ENCODE measurements at places on chromosomes 11 and 22. TPM values are rescaled to one million over a fixed set of nuclear protein-coding genes. Genes with fewer than 3 reads are reported as not detected.

Gene INS
- total RNA-seq: not detected

DNA sequence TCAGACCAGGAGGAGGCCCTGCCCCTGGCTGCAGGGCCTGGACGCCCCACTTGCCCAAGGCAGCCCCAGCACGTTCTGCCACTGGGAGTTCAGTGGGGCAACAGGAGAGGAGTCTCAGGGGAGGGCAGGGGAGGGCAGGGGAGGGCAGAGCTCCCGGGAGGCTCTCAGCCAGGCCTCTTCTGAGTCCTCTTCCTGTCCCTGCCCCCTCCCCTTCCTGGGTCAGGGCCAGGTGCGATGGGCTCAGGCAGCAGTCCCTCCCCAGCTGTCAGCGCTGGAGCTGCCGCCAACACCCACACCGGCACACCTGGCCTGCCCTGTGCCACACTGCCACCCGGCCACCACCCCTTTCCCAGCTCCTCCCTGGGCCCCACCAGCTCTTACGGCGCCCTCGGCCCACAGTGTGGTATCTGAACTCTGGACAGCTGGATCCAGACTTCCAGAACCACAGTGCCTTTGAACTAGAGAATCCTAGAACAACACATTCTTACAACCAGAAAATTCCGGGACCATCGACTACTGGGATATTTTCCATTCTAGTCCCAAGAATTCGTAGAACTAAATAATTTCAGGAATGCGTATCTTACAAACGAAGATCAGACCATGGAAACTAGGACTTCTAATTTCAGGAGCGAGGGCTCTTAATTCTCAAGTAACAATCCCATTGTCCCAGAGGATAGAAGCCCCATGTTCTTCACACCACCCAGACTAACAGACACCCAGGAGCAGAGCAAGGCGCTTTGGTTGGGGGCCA, 21.8 kb downstream of the RPL3 start:
- peak; percentile 70 for DNase-seq

- DNase-seq: no peak
Measured at GRCh38 chr11:14409891-14410290, 50.9 kb upstream of the RRAS2 start.

Gene CDON
- total RNA-seq: 35.5 TPM

DNA sequence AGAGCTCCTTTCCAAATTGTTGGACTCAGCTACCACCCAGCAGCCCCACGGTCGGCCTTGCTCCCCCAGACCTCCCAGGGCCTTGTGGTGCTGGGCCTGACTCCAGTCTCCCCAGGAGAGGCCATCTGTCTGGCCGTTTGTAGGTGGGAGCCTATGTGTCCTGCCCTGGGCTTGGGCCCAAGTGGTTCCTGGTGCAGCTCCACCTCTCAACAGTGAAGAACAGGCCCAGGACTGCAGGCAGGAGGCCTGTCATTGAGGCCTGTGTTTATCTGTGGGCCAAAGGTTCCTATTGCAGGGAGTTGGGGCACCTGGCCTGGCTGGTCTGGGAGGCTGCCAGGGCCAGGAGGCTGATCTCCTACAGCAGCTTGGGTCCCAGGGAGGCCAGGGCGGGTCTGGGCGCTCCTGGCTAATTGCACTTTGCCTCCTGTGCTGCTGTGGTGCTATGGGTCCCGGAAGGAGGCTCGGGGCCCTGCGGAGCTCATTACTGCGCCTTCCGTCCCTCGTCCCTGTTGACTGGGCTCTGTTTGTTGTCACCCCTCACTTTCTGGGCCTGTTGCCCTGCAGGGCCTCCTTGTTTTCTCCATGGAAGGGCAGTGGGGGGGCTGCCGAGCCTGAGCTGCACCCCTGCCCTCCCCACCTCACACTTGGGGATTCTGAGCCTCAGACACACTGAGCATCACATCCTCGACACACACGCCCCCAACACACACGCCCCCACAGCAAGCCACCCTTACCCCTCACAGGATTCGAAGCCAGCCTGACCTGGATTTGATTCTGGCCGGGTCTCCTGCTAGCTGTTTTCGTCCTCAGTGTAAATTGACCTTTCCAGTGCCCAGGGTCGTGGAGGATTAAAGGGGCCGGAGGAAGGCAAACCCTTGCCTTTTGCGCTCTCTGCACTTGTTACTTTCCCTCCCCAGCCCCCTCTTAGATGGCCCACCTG, 6.8 kb upstream of the OMP start:
- no peak for DNase-seq

DNA sequence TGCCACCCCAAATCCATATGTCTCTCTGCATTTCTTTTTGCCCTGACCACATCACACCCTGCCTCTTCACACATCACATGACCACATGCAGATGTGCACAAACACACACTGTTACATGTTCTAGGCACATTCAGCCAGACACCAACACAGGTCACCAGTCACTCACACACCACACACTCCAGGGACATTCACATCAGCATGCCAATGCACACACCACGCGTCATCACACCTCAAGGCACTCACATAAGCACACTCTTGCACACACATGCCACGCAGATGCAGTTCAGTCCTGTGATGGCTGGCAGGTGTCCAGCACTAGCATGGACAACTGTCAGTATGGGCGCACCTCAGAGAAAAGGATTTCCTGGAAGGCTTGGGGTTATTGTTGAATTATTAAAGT, 77.0 kb upstream of the MYOD1 start:
- no peak for DNase-seq

Gene SEC14L2
- total RNA-seq: 2.1 TPM

DNA sequence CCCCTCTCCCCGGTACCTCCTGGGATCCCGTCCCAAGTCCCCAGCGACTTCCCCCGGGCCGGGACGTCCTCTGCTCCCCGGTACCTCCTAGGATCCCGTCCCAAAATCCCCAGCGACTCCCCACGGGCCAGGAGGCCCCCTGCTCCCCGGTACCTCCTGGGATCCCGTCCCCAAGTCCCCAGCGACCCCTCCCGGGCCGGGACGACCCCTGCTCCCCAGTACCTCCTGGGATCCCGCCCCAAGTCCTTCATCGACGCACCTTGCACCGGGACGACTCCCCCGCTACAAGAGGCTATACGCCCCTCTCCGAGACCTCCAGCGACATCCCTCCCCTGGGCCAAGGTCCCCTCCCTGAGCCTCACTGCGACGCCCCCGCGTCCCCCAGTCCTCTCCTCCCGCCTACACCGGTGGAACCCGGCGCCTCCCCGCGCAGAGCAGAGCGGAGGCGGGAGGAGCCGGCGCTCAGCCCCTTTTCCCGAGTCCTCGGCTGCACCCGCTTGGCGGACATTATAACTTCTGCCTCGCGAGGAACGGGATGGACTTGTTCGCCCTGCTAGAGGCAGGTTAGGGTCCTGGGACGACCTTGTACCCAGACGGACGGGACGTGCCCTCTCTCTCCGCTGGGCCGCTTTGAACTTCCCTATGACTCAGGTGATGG, 912 bp downstream of the KREMEN1 start:
- DNase-seq: peak; percentile 83

Gene KREMEN1
- 3.8 TPM for total RNA-seq

- DNase-seq: no peak
Measured at GRCh38 chr22:27766679-27767078, 34.9 kb downstream of the MN1 start.

GRCh38 chr22:24486501-24486921, 8.6 kb upstream of the UPB1 start:
- no peak for DNase-seq

DNA sequence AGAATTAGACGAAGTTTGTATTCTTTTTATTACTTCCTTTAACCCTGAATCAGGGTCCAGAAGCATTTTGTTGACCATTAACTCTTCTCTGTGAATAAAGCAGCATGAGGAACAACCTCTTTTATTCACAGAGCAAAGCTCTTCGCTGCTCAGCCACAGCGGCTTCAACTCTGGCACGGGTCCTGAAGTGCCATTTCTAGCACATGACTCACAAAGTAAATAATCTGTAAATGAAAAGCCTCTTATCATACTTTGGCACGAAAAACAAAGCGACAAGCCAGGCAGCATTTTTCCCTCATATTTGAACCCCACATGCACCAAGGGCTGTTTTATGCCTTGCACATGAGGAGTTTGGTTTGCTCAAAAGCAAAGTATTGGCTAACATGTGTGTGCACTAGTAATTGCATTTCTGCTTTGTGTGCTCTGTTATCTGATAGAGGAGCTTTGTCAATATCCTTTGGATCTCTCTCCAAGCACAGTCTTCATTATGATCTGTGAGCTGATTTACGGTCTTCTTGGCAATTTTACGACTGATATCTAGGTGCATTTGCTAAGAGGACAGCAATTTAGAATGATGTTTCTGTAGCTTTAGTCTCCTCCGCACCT, 33.0 kb upstream of the APOBEC3A start:
- no peak for DNase-seq

GRCh38 chr11:1947592-1948237, 583 bp downstream of the MRPL23 start:
- DNase-seq: no peak

Gene VPS37C
- total RNA-seq: 19.4 TPM

GRCh38 chr11:15519124-15519791, 404.5 kb downstream of the INSC start:
- DNase-seq: no peak

Gene ANGPTL5
- total RNA-seq: not detected

Data from GM23338 (cell line).